NAMALWA (cell line): ENCODE measurements at places on chromosomes 7 and 10.
A peak's percentile ranks its signal among the peaks of the same experiment; 100 is the strongest.

DNA sequence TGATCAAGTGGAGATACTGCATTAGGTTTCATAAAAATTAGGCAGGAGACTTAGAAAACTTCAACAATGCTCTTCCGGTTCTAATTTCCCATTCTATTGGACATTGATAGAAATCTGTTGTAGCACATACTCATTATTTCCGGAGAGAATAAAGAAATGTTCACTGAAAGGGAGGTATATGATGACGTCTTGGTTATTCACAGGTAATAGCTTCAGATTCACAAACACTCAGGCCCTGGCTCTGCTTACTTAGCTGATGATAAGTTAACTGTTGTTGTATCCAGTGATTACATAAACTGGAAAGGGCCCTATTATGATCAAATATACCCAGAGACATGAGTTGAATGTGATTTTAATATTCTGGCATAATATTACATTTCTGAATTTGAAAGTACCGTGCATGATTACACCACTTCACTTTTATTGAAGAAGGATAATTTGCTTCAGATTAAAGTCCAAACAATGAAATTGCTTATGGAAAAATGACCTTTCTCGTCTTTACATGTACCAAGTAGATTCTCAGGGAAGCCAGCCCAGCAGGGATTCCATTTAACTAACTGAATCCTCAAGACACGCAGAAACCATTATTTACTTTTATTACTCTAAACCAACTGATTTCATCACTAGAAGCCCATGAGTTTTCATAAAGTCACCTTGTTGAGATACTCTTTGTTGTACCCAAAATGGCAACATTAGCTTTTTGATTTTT lies 288.0 kb upstream of the PITRM1 start:
- no peak for DNase-seq

- DNase-seq: no peak
Measured at GRCh38 chr7:64655811-64656210, 10.1 kb upstream of the ZNF107 start.

DNA sequence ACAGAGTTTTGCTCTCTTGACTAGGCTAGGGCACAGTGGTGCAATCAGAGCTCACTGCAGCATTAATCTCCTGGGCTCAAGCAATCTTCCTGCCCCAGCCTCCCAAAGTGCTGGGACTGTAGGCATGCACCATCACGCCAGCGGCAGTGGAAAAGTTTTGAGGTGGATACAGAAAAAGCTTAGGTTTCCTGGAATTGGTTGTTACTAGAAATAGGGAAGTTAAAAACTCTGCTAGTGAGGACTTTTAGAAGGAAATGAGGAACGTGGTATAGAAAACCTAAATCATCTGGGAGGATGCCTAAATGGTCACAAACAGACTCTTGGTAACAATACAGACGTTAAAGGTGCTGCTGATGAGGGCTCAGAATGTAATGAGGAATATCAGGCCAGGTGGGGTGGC lies 10.9 kb upstream of the SNX8 start:
- no peak for DNase-seq

GRCh38 chr7:148116829-148117403 lies 473.6 kb upstream of the C7orf33 start:
- DNase-seq: no peak

DNA sequence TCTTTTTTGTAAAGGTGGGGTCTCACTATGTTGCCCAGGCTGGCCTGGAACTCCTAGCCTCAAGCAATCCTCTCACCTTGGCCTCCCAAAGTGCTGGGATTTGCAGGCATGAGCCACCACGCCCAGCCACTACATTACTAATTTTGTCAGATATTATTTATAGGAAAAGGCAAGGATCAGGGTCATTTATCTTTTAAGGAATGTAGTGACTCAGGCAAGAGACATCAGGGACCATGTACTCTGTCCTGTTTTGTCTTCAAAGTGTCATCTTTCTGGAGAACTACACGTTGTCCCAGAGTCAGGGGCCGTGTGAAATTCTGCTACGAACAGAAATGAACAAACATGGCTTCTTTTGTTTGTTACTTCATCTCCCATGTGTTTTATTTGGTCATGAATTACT lies 105.3 kb downstream of the NPTX2 start:
- no peak for DNase-seq

DNA sequence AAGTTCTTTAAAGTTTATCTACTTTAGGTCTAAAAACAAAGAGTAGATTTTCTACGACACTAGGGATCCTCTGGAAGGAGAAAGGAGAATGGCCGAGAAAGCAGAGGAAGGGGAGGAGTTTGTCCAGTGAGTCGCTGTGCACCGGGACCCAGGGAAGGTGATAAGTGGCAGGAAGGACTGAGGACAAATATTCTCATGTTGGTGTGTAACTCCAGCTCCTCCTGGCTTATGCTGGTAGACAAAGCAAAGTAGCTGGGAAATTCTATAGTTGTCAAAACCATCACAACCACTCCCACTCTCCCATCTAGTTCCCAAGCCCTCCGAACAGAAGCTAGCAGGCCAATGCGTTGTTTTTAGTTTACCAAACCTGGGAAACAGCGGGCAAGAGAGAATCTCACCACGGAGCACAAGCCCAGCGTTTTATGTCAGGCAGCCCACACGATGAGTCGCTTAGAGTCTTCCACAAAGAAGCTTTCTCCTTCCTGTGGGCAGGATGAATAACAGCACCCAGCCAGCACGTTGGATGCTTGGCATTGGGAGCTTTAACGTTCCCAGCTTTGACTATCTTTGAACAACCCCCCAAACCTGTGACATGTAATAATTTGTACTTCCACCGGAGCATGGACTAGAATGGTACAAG lies 32.9 kb upstream of the JCAD start:
- no peak for DNase-seq

- no peak for DNase-seq
Measured at GRCh38 chr10:86792461-86793167, 36.2 kb downstream of the BMPR1A start.

- peak; percentile 62 for DNase-seq
Measured at GRCh38 chr10:5283305-5284158, 81.2 kb upstream of the UCN3 start.

DNA sequence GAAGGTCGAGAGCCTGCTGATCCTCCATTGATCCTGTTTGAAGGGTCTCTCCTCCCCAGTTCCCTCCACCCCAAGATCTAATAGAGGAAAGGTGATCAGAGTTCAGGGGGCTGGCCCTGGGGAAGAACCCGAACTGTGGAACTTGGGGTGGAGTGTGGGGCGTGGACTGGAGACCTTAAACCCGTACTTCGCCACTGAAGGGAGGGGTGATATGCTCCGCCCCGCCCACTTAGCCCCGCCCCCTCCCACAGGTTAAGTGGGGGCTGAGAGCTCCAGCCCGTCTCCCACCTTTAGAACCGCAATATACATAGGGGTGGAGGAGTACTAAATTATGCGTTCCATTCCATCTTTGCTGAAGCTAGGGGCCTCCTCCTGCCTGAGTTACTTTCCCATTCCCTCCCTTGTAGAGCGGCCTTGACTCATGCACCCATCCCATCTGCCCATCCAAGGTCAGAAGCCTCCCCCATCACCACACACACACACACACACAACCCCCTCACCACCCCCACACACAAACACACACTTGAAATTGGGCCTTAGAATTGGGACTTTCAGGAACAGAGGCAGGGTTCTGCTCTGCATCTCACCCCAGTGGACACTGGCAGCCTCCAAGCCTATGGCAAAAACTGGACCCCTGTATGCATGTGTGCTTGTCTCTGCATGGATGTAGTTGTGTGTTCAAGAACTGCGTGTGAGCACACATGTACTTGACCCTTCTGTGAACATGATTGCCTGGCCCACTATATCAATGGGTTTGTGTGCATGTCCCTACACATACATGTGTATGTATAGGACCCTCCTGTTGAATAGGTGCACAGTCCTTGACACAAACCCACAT lies 991 bp downstream of the SEMA4G start:
- DNase-seq: peak; percentile 37

GRCh38 chr10:68559251-68559650 lies 886 bp upstream of the TET1 start:
- DNase-seq: no peak

- no peak for DNase-seq
Measured at GRCh38 chr10:100875484-100876166, 37.1 kb upstream of the SLF2 start.

DNA sequence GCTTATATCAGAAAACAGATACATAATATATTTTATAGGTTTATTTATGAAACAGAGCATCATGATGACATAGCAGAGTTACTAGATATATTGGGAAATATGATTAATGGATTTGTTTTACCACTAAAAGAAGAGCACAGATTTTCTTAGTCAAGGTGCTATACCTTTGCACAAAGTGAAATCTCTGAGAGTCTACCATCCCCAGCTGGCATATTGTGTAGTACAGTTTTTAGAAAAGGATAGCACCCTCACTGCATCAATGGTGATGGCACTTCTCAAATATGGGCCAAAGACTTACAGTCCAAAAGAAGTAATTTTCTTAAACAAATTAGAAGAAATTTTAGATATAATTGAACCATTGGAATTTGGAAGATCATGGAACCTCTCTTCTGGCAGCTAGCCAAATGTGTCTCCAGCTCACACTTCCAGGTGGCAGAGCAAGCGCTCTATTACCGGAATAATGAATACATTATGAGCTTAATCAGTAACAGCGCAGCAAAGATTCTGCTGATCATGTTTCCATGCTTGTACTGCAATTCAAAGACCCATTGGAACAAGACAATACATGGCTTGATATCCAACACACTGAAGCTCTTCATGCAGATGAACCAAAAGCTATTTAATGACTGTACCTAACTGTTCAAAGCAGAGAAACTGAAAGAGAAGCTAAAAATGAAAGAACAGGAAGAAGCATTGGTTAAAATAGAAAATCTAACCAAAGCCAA lies 21.9 kb upstream of the CREB3L2 start:
- no peak for DNase-seq

GRCh38 chr7:74479961-74480829 lies 26.5 kb downstream of the GTF2IRD1 start:
- DNase-seq: no peak

DNA sequence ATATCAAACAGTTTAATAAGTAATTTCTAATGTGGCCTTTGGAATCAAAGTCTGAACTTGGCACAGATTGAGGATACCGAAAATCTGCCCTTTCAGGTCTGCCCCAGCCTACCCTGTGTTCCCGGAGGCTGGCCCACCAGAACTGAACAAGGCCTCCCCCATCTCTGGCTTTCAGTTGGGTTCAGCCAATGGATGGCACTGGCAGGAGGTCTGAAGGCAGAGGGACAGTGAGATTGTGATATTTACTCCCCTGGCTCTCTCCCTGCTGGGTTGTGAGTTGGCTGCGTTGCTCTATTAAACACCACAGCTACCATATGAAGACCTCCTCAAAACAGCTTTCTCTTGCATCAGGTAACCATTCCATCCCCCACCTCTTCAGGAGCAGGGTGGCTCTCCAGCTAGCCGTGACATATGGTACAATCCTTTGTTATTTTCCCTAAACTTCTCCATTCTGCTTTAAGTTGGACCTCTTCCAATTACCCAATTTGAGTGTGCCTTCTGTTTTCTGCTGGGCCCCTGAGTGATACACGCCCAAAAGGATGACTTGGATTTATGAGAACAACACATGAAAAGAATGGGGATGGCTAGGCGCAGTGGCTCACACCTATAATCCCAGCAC lies 28.1 kb downstream of the DNMBP start:
- peak; percentile 42 for DNase-seq

- DNase-seq: no peak
Measured at GRCh38 chr7:38482521-38482920, 148.7 kb downstream of the AMPH start.

- no peak for DNase-seq
Measured at GRCh38 chr10:114315566-114316420, 76.7 kb downstream of the VWA2 start.
